SHP77 treated with DMSO at 0.1 percent for 48 hours (cell line): ENCODE measurements at places on chromosomes 1 and 21.
A peak's percentile ranks its signal among the peaks of the same experiment; 100 is the strongest.

DNA sequence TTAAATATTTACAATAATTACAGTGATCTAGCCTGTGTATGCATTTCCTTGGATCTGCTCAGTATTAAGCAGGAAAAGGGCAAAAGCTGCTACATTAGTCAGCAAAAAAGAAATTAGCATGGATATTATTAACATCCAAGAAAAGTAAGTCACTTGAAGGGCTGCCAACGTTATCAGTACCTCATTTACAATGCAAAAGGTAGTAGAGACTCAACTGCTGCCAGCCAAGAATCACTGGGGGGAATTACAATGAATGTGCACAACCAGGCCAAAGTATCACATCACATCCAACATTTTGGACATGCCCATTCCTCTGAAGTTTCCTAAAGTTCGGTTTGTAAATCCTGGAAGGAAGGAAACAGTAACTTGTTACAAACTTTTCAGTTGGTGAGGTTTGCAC lies 1.9 kb downstream of the CNN3 start:
- DNase-seq: no peak

DNA sequence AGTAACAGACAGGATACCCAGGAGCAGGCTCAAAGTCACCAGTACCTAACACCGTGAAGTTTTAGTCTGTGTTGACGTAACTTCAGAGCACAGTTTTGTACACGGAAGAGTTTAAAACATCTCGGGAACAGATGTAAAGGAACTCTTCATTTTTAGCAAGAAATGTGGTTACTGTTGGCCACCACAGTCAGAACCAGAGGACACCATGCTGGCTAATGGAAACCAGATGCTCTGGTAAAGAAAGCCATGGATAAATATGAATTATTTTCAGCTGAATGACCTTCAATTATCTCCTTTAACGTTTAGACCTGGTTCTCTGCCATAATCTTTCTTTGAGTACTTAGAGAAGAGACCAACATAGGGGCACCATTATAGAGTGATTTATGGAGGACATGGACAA lies 115.9 kb downstream of the NTMT2 start:
- no peak for DNase-seq

DNA sequence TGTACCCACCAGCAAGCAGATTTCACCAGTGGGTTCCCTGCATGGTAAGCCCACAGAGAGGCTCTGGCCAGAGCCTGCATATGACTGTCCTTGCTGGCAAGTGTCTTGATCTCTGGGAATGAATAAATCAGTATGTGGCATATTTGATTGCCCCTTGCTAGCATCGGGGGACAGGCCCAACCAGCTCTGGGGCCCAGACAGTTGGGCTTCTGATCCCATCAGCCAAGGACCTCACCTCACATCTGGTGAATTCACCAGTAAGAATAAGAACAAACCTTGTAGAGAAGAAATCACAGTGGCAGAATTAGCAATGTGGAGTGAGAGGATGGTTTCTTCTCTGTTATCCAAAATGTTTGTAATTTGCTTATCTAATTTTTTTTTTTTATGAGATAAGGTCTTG lies 15.9 kb downstream of the SLC1A7 start:
- DNase-seq: no peak

DNA sequence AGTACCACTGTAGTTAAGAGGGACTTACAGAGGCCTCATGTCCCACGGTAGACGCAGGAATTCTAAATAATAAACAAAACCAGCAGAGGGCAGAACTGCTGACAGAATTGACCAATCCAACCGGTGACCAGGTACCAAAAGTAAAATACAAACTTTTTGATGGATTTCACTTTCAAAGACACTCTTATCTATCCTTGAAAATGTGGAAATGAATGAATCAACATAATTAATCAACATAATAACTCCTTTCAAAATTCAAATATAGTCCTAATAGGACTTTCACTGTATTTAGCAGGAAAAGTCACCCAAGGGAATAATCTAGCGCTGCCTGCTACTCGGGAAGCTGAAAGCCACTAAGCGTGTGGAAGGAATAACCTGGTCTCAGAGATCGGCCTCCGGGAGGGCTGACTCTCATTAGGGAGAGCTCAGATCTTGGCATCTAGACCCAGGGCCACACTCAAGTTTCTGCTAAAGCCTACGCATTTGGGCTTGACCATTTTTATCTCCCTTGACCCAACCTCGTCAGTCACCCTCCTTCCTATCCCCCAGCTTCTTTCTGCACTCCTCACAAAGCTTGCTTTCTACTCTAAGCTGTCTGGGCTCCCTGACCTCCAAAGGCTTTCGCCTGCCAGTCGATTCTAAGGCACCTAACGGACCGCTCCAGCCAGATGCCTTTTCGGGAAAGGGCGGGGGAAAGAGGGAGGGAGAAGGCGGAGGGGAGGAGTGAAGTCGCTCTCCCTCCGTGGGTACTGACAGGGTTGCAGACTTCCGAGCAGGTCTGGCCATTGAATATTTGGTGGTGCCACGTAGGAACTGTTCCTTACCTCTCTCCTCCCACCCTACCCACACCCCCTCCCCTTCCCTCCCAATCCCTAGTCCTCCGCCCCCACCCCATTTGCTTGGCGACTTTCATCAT lies 1.6 kb downstream of the COL11A1 start:
- peak; percentile 41 for DNase-seq

GRCh38 chr1:46714976-46715375 lies 3.9 kb downstream of the EFCAB14 start:
- no peak for DNase-seq

DNA sequence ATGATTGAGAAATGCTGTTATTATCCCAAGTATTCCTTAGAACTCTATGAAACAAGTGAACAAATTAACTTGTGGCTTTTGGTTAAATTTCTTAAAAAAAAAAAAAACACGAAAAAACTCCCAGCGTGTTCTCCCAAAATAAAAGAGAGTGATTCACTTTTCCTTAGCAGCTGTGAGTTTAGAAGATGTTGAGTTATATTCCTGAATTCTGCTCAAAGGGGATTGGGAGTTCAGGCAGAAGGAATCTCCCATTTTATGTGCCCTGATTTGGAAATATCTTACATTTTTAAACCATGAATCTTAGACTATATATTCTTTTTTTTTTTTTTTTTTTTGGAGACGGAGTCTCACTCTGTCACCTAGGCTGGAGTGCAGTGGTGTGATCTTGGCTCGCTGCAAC lies 34.3 kb downstream of the SMG7 start:
- no peak for DNase-seq

- no peak for DNase-seq
Measured at GRCh38 chr1:2537784-2538115, 7.7 kb upstream of the HES5 start.

DNA sequence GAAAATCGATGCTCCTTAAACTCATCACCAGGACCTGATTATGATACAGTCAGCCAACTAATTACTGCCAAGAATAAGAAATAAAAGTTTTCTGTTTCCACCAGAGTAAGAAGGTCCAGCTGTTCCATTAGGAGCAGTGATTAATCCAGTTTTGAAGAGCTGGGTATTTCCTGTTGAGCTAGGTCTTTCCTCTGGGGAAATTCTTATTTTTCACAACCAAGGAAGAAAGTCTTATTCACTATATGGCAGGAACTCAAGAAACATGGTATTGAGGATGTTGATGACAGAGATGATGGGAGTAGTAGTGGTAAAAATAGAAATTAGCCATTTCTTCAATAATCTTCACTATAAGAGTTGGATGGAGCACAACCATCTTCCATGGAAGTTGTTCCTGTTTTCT lies 374.6 kb upstream of the RUNX1 start:
- no peak for DNase-seq

- peak; percentile 51 for DNase-seq
Measured at GRCh38 chr1:16078925-16079656, 5.6 kb upstream of the FAM131C start.
